ENCODE measurements at places on chromosomes 6 and 20.

DNA sequence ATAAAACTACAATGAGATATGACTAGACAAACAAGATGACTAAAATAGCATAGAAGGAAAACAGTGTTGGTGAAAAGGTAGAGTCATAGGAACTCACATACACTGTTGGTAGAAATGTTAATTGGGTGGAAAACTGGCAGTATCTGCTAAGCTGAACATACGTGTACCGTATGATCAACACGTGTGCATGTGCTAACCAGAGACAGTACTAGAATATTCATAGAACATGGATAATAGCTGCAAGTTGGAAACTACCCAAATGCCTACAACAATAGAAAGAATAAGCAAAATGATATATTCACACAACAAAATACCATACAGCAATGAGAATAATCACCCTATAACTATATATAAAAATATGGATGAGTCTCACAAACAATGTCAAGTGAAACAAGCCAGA lies 184.0 kb downstream of the IBTK start:
- no peak for DNase-seq

- peak; percentile 74 for DNase-seq
These were observed 21.3 kb downstream of the TNXB start for GRCh38 chr6:32087574-32088486.

DNA sequence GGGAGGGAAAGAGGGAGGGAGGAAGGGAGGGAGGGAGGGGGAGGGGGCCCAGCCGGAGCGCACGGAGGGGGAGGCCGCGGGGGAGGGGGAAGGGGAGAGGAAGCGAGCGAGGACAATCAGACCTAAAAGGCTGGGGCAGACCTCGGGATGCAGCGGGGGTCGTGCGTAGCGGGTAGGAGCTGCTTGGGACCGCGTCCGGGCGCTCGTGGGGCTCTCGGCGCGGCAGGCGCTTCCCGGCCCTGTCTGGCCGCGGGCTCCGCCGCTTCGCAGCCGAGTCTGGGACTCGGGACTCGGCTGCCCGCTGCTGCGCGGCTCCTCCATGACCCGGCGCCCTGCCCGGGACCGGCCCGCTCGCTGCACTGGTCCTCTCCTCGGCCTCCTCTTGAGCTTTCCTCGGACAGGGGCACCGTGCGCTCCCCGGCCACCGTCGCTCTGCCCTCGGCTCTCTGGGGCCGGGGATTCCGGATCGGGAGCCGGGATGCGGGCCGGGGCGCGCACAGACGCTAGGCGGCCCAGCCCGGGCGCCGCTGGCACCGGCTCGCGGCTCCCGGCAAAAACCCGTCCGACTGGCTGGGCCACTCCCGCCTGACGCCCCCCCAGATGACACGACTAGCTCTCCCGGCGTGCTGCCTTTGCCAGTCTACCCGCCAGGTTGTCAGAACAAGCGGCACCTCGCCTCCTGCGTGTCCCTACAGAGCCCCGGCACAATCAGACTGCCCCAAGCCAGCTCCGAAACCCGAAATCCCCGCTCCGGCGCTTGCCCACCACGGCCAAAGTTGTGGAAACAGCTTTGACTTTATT lies 2.2 kb downstream of the TFAP2A start:
- DNase-seq: no peak

DNA sequence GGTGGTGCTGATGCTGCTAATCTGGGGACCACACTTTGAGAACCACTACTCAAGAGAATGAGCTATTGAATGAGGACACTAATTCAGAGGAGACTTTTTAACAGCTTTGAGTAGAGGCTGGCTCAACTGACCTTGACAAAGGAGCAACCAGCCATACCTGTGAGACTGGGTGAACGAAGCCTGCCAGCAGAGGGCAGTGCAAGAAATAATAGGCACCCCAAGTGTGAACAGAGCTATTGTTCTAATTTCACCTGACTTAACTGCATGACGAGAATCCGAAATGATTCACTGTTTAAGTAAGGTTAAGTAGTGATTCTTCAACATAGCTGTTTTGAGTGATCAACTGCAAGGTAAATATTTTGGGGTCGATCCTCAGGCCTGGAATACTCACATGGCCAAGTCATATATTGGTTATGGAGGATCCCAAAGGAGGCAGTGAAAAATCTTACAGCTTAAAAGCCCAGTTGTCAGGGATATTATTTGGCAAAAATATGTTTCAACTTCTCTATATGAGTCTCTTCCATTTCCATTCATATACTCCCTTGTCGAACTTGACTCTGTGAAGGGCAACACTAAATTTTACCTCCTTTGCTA lies 550.5 kb upstream of the MARCKS start:
- DNase-seq: peak; percentile 16

- DNase-seq: no peak
These were observed 5.9 kb downstream of the CST1 start for GRCh38 chr20:23744817-23745216.

DNA sequence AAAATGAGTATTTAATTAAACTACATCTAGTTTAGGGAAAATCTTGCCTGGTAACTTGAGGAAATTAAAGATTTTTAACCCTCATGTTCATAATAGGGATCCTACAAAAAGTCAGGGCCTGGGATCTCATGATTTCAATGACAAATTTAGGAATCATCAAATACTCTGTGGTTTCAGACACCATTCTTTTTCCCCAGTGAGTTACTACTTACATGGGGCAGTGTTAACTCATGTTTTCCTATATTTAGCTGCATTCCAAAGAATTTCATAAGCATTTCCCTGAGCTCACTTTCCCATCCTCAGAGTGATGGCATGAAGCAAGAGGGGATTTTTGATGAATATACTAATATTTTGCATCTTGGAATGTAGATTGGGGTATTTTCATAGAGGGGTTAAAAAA lies 321.7 kb downstream of the CENPW start:
- DNase-seq: no peak

DNA sequence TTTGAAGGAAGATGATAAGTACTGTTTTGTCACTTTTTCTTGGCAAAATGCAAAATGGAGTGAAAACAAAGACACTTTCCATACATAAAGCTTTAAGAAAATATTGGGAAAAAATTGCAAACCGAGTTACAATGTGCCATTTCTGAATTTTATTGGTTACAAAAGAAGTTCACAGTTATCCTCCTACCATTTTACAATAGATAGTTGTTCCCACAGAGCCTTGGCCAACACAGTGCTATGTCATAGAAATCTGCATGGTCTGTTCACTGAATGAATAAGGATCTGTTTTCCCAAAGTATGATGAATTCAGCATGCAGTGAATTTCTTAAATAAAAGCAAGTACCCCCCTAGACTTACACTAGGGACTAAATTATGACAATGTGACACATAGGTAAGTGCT lies 268.2 kb upstream of the POU3F2 start:
- no peak for DNase-seq

- no peak for DNase-seq
These were observed 1131.8 kb upstream of the GJE1 start for GRCh38 chr6:141000917-141001316.

DNA sequence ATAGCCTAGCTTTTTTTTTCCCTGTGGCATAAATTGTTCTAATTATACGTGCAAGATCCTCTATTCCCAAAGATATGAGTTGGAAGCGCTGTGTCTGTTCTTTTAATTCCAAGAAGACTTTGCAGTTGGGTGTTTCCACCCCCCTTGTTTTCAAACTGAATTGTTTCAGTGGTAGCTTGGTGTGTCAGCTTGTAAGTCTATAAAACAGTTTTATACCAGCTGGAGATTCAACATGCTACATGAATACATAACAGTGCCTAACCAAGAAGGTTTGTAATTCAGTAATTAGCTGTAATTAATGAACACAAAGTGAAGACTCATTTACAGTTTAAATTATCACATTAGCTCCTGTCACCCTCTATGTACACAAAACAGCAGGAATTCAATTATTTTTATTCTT lies 154.0 kb downstream of the ZNF217 start:
- no peak for DNase-seq

All from stimulated activated CD4-positive, alpha-beta T cell treated with anti-CD3 and anti-CD28 coated beads, Interleukin-4, amount 100 ng/mL, for 1 hour (primary cell).